Hematopoietic multipotent progenitor cell treated with erythropoietin and hydrocortisone succinate and interleukin-3 and kit ligand, for 17 days (in vitro differentiated cells): ENCODE measurements at places on chromosomes 7 and 10.
A peak's percentile ranks its signal among the peaks of the same experiment; 100 is the strongest.

DNA sequence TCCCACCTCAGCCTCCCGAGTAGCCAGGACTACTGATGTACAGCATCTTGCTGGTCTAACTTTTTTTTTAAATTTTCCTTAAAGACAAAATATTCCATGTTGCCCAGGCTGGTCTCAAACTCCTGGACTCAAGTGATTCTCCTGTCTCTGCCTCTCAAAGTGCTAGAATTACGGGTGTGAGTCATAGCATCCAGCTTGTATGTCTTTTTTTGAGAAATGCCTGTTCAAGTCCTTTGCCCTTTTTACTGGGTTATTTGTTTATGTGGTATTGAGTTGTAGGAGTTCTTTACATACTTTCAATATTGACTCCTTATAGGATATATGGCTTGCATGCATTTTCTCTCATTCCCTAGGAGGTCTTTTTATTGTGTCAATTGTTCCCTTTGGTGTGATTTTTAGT is 486.4 kb downstream of the MAGI2 start:
- no peak for DNase-seq

- no peak for DNase-seq
Observed at GRCh38 chr10:55233090-55233489, 432.1 kb upstream of the PCDH15 start.

GRCh38 chr7:18330548-18330947 is 165.0 kb upstream of the HDAC9 start:
- no peak for DNase-seq

DNA sequence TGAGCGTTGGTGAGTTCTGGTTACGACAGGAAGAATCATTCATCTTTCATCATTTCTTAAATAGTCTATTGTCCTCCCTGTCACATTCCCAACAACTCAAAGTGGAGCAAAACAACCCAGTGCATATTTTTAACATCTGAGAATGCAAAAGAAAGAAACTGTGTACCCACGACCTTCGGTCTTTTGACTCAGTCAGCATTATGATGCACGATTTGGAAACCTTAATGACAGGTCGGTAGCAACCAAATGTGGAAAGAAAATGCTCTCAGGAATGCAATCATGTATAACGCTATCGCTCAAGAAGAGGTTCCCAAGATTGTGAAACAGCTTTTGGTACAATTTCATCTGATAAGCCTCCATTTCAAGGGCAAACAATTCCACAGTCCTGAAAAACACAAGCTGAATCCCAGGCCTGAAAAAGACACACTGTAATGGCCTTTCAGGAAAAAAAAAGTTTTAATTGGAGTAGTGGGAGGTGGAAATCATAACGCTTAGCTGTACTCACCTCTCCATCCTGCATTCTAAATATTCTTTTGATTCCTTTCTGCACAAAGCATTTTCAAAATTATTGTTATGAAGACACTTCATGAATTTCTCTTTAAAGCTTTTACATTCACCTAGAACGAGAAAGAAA is 2.6 kb downstream of the COX19 start:
- no peak for DNase-seq

GRCh38 chr10:67665491-67665890 is 30.5 kb downstream of the CTNNA3 start:
- DNase-seq: no peak

- no peak for DNase-seq
Observed at GRCh38 chr7:7913504-7913903, 55.1 kb upstream of the GLCCI1 start.

DNA sequence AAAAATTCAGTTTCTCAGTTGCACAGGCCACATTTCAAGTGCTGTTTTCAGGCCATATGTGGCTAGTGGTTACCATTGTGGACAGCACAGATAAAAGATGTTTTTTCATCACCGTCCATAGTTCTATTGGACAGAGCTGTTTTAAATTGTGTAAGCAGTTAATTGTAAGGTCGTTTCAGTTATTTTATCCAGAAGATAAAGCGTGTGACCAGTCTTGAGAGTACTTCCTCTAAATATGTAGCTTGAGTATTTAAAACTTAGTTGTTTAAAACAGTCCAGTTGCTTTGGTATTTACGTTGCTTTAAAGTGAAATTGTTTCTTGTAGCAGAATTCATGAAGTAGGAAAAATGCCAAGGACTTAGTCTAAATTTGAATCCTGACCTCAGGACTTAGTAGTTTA is 66.9 kb downstream of the ZNRF2 start:
- peak; percentile 22 for DNase-seq

DNA sequence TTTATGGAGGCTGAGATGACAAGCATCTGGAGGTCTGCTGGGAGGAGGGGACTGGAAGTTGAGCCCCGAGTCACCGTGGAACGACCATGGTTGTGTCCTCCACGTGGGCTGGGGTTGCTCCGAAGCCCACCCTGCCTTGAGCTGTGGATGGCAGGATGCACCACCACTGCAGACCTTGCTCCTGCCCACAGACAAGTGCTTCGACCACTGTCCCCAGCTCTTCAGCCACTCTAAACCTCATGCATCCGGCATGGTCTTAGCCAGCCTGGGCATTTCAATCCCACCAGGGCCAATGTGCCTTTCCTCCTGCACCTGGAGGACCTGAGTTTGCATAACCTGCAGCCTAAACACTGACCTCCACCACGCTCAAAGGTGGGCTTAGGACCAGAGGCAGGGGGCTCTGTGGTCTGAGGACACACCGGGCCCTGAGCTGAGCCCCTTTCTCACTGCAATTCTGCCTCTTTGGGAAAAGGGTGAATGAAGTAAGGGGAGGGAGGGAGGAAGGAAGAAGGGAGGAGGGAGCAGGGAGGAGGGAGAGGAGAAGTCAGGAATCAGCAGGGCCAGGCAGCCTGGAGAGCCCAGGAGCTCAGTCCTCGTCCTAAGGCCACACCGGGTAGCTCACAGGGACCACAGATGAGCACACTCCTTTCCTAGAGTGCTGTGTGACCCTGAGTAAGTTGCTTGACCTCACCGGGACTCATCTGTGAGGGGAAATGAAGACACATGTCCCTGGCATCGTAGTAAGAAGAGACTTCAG is 44.8 kb upstream of the DNAAF5 start:
- DNase-seq: no peak

- DNase-seq: no peak
Observed at GRCh38 chr10:127215866-127216265, 19.5 kb upstream of the INSYN2A start.

- DNase-seq: no peak
Observed at GRCh38 chr7:132972745-132973144, 109.1 kb downstream of the CHCHD3 start.
